M059J (cell line): ENCODE measurements at places on chromosomes 1 and 21.
A peak's percentile ranks its signal among the peaks of the same experiment; 100 is the strongest.

DNA sequence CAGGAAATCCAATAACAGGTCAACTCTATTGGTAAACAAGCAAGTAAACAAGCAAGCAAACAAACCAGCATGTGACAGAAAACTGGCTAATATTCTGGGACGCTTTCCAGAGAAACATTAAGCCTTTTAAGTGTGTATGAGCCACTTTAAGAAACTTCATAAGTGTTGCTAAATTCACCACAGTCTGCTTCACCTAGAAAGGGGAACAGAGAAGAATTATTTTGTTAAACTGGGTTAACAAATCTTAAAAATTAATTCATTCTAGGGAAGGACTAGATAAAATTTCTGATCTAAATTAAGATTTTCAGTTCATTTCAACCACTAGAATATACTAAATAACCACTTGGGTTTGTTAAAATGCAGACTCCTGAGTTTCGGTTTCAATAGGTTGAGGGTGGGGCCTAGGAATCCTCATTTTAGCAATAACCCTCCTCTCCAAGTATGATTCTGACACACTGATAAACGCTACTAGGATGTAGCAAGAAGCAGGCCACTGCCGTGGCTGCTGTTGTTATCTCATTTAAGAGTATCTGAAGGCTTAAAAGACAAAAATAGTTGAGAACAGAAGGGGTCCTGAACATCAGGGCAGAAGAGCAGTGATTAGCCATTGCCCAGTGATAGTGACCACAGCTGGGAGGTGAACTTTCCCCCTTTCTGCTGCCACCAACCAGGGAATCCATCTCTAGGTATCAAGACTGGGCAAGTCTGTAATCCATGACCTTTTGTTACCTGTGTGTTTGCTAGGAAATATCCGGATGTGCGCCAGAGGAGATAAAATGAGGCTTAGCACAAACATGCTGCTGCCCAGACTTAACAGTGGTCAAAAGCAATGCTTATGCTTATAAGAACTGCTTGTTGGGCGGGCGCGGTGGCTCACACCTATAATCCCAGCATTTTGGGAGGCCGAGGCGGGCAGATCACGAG lies 11.2 kb downstream of the CREG1 start:
- no peak for DNase-seq

GRCh38 chr21:45532826-45533360 lies 9.3 kb downstream of the SLC19A1 start:
- DNase-seq, result no peak

GRCh38 chr21:36134803-36135390 lies at the start of gene CBR3:
CBR3 (plus strand) TSS chr21:36135079; CDS start chr21:36135193, 114 bp downstream.
- DNase-seq, result peak; percentile 81

- peak; percentile 76 for DNase-seq
Measured at GRCh38 chr1:9529190-9529589, 10.1 kb upstream of the SLC25A33 start.

GRCh38 chr1:117877823-117878222 lies 51.6 kb downstream of the GDAP2 start:
- no peak for DNase-seq
